ENCODE measurements at places on chromosomes 1 and 21. TPM values are rescaled to one million over a fixed set of nuclear protein-coding genes. Genes with fewer than 3 reads are reported as not detected.
A peak's percentile ranks its signal among the peaks of the same experiment; 100 is the strongest.

- DNase-seq: no peak
These were observed 44.6 kb downstream of the MIGA1 start for GRCh38 chr1:77824079-77824478.

GRCh38 chr1:230316864-230317745 is 109.0 kb downstream of the PGBD5 start:
- DNase-seq: no peak

The SLC2A5 gene
- not detected for total RNA-seq

DNA sequence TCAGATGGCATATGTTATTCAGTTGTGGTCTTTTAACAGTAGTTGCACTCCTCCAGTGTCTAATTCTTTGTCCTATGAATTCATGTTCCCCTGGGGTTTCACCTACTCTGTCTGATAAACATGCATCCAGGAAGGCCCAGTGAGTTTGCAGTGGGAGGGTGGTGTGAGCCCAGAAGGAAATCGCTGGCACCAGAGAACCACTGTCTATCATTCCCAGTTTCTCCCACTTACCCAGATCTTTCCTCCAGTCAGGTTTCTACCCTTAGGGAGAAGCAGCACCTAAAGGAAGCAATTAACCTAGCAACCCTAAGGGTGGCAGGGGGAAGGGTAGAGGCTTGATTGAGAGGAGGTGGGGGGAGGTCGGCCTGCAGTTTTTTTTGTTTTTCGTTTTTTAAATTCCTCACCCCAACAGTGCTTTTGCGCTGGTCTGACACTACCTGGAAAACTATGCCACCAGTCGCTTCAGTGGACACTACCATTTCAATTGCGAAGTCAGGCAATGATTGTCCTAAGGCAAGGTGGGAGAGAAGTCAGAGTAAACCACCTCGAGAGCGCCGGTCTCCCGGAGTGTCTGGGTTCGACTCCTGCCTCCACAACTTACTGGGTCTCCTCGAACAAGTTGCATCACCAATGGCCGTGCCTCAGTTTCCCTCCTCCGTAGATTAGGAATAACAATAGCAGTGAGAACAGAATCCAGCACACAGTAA is 766 bp upstream of the SLC44A3 start:
- DNase-seq: no peak

- no peak for DNase-seq
These were observed 7.8 kb downstream of the ADAMTS4 start for GRCh38 chr1:161190962-161191521.

DNA sequence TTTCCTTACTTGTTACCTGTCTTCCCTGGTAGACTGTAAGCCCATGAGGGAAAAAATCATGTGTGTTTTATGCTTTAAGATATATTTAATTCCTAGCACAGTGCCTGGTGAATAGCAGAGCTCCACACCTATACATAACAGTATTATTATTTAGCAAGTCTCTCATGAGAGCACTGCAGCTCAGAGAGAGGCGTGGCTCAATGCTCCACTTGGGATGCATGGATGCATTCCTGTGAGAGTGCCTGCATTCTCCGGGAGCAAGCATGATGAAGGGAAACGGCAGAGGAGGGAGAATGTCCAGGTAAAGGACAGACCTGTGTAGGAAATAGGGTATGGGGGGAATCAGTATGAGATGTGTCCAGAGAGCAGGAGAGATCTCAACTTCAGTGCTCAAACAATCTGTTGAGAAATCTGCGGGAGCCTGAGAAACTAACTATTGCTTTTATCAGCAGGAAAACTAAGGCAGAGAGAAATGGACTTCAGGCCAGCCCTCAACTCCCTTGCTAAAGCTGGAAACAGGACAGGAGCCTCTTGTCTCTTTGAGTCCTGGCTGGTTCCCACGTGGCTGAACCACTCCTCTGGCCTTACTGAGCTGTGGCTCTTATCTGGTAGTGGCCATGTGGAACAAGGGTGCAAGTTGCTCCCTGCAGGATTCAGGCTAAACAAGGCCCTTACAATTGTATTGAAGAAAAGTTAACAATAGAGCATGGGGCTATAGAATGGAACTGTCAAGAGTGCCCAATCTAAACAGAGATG is 113.1 kb downstream of the KCNN3 start:
- no peak for DNase-seq

DNA sequence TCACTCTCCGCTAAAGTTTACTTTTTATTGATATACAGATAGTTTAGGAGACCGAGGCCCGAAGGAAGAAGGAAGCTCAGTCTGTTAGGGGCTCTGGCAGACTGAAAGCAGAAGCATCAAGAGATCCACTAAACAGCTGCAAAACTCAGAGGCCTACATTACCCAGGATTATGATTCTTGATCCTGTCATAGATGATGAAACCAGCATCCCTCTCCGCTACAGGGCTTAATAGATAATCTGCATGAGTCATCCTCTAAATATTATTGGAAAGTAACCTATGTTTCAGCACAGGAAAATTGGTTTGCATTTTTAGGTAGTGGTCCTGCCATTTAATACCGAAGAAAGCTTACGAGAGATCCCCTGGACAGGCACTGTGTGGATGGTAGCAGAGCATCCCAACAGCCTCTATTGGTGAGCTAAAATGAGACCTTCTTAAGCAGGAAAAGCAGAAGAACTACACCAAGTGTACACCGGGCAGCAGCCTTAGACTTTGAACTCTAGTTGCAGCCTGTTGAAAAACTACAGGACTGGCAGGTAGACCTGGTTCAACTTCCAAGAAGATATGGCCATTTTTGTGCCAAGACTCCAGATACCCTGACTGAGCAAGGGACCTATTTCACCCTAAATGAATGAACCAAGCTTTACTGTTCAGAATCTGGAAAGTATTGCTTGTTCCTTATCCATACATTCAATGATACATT is 6.8 kb downstream of the CASQ2 start:
- DNase-seq: no peak

The C1QB gene
- total RNA-seq: not detected

- DNase-seq: no peak
These were observed 61.2 kb downstream of the TOR1AIP2 start for GRCh38 chr1:179816196-179816960.

GRCh38 chr21:46080171-46081021 is 17.5 kb upstream of the COL6A2 start:
- peak; percentile 51 for DNase-seq

DNA sequence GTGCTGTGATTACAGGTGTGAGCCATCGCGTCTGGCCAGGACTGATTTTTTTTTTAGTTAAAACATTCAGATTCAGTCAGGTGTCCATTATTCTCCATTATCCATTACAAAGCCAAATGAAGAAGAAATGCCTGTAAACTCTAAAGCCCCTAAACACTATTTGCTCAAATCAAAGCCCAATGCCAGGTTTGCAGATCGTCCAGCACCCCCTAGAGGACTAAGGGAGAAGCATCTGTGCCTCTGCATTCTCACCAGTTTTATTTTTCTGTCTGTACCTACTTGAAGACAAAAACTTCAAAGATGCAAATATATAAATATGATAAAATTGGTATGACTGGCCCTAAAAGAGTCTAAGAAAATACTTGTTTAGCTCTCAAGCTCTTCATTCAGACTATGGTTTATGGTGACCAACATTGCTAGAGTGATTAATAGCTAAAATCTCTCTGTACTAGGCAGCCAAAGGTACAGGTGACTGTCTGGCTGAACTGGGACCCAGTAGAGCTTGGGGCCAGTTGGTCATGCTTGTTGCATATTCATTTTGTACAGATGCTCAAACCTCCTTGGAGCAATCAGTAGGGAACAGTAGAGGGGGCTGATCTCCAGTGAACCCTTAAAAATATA is 138.4 kb downstream of the SYT2 start:
- DNase-seq: peak; percentile 36

GRCh38 chr1:5428351-5428750 is 563.9 kb downstream of the NPHP4 start:
- DNase-seq: no peak

DNA sequence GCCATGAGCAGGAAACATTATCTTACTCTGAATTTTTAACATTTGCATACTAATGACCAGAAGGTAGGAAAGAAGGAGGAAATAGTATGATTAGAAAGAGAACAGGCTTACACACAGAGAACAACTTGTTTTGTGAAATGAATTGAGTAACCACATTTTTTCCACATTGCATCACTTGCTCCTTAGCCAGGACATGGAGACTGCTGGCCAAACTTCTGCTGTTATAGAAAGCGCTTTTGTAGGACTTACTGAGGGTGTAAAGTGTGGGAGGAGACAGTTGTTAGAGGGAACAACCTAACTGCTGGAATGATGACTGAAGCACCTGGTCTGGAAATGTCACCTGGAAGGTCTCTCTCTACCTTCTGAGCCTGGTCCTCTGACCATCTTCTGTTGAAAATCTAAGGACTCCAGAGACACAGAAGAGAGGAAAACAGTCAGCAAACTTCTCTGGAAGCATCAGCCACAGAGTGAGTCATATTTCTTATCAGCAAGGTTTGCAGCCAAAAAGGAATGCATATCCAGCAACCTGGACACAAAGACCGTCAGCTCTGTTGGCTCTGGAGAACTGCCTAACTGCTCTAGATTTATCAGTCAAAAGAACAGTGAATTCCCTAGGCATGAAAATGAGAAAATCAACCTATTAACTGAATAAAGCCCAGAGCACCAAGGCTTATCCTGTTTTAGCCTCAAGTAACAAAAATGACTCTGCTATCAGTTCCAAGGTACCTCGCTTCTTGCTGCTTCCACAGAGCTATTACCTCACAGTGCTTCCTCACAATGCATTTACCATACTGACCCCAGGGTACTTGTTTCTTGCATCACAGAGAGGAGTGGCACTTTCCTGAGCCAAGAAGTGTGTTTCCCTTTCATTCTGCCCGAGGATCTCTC is 88.0 kb upstream of the SLFNL1 start:
- DNase-seq: no peak

The RNU1-3 gene
- 1,082 TPM for total RNA-seq

- DNase-seq: no peak
These were observed 44.3 kb downstream of the DISP3 start for GRCh38 chr1:11523261-11523660.

DNA sequence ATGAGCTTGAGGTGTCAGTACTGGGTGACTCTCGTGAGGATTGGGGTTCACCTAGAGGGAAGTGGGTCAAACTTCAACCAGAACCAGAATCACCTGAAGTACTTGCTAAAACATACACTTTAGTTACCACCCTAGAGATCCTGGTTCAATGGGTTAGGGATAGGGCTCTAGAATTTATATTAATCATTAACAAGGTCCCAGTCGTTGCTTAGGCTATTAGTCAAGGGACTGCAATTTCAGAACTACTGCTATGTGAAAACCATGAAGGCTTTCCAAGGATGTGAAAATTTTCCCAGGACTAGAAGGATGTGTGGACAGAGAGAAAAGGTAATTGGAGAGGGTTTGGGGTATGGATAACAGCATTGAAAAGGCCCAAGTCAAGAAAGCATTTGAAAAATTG is 162.6 kb downstream of the GRIK1 start:
- DNase-seq: no peak

The PTPN7 gene
- total RNA-seq: 198 TPM

DNA sequence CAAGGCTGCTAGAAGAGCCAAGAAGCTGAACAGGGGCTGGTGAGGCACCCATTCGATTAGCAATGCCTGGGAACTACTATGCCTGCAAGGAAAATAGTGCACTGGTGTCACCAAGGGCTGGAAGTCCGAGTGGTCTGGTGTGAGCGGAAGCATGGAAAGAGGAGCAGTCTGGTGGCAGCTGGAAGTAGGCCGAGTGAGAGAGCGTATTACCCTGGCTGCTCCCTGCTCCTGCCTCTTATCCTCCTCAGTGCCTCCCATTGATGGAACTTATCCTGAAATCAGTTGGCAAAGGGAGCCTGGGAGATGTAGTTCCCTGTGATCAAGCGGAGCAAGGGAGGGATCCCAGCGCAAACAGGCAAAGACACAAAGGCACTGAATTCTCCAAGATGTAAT is 9.6 kb downstream of the SMAP2 start:
- no peak for DNase-seq

GRCh38 chr1:153513023-153513422 is 22.8 kb downstream of the S100A6 start:
- no peak for DNase-seq

The OR2AK2 gene
- not detected for total RNA-seq

The KCNQ4 gene
- 1.5 TPM for total RNA-seq

DNA sequence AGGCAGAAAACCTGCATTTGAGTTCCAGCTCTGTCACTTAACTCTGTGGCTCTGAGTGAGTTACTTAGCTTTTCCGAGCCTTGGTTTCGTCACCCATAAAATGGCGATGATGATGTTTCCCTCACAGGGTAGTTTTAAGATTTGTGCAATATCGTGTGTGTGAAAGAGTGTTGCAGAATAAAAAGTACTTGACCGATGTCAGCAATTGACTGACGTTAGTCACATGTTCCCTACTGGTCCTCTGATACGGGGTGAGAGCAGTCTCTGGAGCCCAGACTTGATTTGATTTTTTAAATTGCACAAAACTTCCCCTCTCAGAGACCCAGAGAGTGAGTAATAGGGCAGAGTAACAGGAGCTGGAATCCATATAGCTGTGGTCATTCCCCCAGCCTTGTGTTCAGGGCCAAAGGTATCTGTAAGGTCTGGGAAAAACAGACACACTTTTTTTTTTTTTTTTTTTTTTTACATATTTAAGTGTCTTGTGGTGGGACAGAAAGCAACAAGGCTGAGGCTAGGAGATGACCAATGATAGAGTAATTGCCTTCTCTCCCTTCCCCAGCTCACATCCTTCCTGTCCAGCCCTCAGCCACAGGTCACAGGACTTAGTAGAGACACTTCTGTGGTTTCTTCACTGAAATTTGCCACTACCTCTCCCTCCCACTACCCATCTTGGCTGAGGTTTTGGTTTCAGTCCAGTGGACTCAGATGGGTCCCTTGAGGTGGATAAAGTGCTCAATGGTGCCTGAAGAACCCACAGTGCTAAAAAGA is 2.0 kb downstream of the FCER1G start:
- no peak for DNase-seq

- DNase-seq: no peak
These were observed at the start of gene AQP10 for GRCh38 chr1:154320882-154321608. Gene AQP10, plus strand, starts transcription at chr1:154321093. Its CDS starts 63 bp downstream, at chr1:154321156.

GRCh38 chr1:15704526-15705183 is 20.5 kb downstream of the PLEKHM2 start:
- no peak for DNase-seq

DNA sequence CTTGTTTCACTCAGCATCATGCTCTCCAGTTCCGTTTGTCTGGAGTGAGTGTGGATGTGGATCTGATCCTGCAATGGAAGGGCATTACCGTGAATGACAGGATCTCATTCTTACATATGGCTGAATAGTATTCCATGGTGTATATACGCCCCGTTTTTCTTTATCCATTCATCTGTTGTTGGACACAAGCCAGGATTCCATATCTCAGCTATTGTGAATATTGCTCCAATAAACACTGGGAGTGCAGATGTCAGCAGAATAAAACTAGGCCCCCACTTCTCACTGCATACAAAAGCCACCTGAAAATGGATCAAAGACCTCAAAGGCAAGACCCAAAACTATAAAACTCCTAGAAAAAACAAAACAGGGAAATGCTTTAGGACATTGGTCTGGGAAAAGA is 120.3 kb upstream of the TMPRSS2 start:
- DNase-seq: no peak

- no peak for DNase-seq
These were observed 154.5 kb downstream of the ACTL8 start for GRCh38 chr1:17909634-17910033.

The S100A9 gene
- total RNA-seq: 0.73 TPM

DNA sequence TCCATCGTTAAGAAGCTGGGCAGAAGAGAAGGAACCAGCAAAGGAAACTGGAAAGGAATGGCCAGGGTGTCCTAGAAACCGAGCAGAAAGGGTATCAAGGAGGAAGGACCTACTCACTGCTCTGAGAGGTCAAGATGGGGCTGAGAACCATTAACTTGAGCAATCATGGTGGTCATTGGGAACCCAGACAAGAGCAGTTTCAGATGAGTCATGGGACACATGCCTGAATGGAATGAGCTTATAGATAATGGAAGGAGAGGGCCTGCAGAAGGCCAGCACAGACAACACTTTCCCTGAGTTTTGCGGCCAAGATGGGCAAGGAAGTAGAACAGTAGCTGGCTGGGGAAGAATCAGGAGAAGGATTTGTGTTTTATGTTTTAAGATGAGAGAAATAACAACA is 383.2 kb downstream of the KIF26B start:
- DNase-seq: no peak
